ENCODE measurements at places on chromosomes 2 and 18.

- DNase-seq: no peak
Measured at GRCh38 chr2:215911301-215912085, 101.9 kb downstream of the MREG start.

DNA sequence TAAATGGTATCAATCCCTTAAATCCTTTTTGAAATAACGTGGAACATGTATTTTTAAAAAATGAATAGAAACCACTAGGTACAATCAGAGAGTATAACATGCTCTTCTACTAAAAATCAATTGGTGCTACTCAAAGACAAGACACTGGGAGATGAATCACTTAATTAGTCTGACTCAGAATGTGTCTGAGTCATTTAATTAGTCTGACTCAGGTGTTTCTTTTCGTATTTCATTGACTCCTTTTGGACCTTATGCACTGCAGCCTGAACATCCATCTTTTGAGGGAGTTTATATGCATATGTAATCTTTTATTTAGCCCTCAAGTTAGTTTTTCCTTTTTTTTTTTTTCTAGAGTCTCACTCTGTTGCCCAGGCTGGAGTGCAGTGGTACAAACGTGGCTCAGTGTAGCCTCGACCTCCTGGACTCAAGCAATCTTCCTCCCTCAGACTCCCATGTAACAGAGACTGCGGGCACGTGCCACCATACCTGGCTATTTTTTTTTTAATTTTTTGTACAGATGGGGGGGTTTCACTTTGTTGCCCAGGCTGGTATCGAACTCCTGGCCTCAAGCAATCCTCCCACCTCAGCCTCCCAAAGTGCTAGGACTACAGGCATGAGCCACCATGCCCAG, 26.5 kb downstream of the PPP4R3B start:
- DNase-seq: peak; percentile 73

DNA sequence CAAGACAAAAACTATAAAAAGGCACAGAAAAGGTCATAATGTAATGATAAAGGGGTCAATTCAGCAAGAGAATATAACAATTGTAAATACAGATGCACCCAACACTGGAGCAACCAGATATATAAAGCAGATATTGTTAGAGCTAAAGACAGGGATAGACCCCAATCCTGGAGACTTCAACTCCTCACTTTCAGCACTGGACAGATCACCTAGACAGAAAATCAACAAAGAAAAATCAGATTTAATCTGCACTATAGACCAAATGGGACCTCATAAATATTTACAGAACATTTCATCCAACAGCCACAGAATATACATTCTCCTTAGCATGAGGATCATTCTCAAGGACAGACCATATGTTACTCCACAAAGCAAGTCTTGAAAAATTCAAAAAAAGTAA, 114.2 kb downstream of the ROCK1 start:
- DNase-seq: no peak

- DNase-seq: no peak
Measured at GRCh38 chr18:6365385-6365784, 49.3 kb downstream of the L3MBTL4 start.

DNA sequence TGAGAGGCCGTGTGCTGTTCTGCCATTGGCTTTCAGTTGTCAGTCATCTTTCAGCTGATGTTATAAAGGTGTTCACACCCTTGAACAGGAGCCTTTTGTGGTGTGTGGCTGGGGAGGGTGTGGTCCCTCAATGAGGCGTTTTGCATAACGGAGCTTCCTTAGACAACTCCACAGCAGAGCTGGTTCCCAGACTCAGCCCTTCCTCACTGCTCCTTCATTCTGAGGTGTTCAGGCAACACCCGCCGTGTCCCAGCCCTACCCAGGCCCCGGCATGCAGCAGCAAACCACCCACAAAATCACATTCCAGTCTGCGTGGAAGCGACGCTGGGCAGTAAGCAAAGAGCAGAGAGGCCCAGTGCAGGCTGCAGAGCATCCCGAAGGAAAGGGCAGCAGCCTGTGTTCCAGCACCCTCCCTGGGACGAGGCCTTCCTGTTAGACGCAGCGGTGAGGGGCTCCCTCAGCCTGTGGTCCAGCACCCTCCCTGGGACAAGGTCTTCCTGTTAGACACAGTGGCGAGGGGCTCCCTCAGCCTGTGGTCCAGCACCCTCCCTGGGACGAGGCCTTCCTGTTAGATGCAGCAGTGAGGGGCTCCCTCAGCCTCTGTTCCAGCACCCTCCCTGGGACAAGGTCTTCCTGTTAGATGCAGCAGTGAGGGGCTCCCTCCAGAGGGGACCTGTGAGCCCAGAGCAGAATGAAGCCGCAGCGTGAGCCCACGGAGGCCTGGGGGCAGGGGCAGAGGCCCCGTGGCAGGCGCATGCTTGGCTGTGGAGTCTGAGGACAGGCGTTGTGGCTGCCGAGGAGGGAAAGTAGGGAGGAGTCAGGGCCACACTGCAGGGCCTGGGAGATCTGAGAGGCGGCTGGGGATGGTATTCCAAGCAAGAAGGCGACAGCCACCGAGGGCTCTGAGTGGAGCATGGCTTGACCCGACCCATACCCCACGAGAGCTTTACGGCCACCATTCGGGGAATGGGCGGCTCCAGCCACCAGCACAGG, 201.8 kb upstream of the HDAC4 start:
- DNase-seq: no peak

GRCh38 chr18:77063260-77063659, 69.3 kb downstream of the MBP start:
- no peak for DNase-seq

GRCh38 chr2:144248350-144249034, 271.4 kb downstream of the ZEB2 start:
- DNase-seq: no peak

- DNase-seq: no peak
Measured at GRCh38 chr2:134429886-134430285, 176.0 kb downstream of the MGAT5 start.
